ENCODE measurements at places on chromosomes 5 and 9.
A peak's percentile ranks its signal among the peaks of the same experiment; 100 is the strongest.

GRCh38 chr5:81254886-81255559 lies 21.9 kb downstream of the CKMT2 start:
- no peak for DNase-seq

- no peak for DNase-seq
These were observed 514.1 kb upstream of the MEF2C start for GRCh38 chr5:89397096-89397495.

DNA sequence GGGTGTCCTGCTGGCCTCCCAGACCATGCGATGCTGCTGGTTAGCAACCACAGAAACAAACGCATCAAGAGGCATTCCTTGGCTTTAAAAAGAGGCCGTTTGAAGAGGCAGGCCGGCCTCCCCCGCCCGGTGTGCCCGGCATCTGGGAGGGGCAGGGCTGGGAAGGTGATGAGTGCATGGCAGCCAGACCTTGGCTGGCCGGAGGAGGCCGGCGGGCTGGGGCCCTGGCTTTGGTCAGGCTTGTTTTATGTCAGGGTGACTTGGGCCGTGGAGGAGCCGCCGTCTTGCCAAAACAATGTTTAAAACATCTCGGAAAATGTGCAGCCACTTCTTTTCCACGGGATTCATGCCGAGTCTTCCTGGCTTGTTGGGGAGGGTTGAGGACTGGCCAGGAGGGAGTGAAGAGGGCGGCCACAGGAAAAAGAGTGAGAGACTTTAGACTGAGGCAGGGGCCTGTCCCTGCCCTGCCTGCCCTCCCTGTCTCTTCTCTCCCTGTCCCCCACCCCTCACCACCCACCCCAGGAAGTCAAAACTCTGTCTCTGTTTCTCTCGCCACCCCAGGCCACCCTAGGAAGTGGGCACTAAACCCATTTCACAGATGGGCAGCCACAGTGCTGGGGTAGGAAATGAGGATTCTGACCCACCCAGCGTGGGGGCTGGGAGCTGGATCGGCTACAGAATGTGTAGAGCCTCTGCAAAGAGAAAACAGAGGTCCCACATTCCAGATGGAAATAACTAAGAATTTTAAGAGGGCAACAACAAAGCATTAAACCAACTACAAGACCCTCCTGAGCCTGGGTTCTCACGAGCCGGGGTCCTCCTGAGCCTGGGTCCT lies 143.0 kb downstream of the RXRA start:
- no peak for DNase-seq

- no peak for DNase-seq
These were observed 441.3 kb upstream of the PIK3R1 start for GRCh38 chr5:67774267-67774552.

GRCh38 chr5:102545175-102545574 lies 46.4 kb upstream of the SLCO6A1 start:
- no peak for DNase-seq

DNA sequence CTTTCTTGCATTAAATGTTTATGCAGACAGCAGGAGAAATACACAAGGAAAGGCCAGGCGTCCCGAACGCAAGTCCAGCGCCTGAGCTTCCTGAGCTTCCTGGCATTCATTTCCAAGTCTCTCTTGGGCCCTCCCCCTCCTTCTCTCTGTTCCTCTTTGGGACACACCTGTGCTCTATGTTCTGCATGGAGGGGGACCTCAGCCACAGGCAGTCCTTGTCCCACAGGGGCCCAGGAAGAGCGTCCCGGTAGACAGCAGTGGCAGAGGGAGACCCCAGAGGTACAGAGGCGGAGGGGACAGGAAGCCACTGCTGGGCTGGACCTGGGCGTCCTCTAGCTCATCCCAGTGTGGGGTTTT lies 221.3 kb downstream of the C9orf50 start:
- DNase-seq = no peak

DNA sequence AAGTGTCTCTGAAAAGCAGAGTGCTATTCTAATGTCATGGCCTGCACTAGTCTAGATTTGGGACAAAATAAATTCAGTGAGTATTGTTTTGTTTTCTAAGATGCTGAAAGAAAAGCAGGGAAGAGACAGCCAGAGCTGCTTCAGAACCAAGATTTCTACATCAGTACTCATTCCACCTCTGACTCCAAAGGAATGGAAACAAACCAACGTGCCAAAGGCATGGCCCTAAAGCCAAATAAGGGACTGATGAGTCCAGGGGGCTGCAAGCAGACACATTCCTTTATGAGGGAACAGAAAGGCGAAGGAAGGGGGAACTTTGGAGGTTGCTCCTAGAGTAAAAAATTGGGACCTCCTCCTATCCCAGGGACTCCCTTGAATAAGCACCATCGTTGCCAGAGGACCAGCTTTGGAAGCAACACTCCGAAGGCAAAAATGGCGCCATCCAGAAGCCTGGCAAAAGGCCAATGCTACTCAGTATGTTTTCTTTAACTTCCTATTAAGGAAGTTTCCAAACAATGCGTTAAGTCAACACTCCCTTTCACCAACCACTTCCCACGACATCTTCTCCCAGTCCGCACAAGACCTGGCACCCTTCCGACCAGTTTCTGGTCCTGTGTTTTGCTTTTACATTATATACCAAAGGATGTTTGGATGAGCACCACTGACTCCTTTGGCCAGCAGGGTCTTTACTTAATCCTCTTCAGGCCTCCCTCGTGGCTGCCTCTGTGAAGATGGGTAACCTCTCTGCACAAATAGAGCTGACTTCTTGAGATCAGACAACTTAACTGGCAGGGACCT lies 31.6 kb downstream of the ADAM19 start:
- no peak for DNase-seq

DNA sequence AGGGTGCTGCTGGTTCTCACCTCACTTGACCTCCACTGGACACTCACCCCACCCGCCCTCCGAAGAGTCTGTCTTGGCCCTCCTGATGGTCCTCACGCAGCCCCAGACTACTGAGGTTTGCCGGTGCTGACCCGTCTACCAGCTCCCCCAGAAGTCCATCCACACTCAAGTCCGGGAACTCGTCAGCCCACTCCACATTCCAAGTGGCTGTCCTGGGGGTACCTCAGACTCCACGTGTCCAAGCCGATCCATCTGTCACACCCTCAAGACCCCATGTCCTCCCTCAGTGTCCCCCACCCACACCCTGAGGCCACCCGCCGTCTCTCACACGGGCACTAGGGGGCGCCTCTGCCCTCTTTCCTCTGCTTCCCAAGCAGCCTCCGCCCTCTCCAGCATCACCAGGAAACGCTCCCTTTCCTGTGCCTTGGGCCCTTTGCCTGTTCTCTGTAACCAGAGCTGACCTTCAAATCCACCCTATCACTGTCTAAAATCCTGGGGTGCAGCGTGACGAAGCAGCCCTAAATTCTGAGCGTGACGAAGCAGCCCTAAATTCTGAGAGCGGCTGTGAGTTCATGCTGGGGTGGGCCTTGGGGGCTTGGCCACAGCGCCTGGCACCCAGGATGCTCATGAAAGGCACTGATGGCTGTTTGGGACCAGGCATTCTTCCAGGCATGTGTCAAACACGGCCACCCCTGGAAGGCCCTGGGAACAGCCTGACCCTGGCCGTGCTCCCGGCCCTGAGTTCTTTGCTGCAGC lies 95.7 kb downstream of the KCNT1 start:
- DNase-seq = no peak

DNA sequence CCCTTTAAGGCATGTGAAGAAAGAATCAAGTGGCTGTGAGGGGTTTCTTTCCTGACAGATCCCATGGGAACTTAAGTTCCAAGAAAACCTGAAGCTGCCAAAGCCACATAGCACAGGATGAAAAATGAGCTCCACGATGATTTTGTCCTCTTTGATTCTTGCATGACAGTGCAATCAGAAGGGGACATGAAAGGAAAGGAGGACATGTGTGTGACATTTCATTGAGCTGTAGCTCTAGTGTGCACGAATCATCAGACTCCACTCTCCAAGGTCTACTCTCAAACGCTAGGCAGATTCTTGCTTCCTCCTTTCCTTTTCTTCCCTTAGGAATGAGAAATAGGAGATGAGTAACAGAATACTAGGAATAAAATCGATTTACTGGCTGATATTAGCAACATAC lies 142.0 kb downstream of the ZNF608 start:
- DNase-seq = no peak

- peak; percentile 43 for DNase-seq
These were observed 31.7 kb upstream of the CDKN2B start for GRCh38 chr9:22040760-22041159.

DNA sequence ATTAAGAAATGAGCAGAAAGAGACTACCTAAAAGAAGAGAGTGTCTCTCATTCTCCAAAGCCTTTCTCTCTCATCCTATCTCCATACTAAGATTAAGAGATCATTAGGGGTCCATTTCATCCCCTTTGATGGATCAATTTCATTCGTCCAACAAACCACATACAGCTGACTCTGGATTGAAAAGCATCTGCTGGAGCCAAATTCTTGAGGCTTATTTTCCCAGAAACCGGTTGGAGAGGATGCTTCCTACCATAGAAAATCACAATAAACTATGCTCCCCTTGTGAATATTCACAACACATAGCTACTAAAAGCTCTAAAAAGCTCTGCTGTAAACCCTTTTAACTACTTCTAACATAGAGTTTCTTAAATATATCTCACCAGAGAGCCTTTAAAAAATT lies 755.0 kb upstream of the ZNF608 start:
- no peak for DNase-seq

- no peak for DNase-seq
These were observed 4.3 kb downstream of the BBLN start for GRCh38 chr9:128164307-128164885.

DNA sequence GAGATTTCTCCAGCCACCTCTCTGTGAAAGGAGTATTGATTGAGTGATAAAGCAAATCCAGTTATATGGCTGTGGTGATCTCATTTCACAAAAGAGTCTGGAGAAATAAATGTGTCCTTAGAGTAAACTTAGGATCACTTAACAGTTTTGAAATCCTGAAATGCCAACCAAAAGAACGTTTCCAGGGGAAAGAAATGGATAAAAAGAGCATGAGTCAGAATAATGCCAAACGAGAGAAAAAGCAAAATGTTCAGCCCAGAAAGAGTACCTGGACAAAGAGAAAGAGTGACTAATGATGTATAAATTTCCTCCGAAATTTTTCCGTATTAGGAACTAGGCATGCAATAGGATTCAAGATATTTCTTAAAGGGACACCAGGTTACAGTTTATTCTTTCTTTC lies 463.1 kb upstream of the CDH10 start:
- no peak for DNase-seq

GRCh38 chr9:15386465-15386864 lies 36.2 kb upstream of the SNAPC3 start:
- no peak for DNase-seq

DNA sequence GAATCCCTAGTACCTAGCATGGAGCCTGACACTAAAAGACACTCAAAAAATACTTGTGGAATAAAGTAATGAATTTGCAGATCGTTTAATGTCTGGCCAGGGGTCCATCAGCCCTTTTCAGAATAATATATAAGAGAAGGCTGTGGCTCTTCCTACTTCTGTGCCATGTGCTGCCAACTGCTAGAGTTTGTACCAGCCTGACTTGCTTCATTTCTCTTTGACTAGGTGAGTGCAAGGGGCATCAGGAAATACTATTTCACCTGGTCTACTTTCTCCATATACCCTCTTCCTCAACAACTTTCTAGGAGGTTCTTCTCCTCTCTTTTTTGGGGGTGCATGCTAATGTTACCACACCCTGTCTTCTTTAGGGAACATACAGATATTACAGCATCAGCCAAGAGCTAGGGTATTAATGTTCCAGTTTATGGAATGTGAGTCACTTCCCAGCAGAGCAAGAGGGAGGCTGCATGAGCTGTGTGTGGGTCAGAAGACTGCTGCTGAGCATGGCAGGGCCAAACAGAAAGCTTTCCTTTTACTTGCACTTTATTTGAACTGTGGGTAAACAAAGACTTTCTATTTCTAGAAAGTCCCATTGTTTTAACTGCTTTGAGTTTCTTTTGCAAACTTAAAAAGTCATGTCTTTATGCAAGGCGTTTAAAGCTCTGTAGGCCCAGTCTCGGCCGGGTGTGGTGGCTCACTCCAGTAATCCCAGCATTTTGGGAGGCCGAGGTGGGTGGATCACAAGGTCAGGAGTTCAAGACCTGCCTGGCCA lies 158.9 kb downstream of the ADAMTSL1 start:
- DNase-seq = no peak

GRCh38 chr5:2169430-2169808 lies 286.7 kb upstream of the IRX4 start:
- DNase-seq = no peak

DNA sequence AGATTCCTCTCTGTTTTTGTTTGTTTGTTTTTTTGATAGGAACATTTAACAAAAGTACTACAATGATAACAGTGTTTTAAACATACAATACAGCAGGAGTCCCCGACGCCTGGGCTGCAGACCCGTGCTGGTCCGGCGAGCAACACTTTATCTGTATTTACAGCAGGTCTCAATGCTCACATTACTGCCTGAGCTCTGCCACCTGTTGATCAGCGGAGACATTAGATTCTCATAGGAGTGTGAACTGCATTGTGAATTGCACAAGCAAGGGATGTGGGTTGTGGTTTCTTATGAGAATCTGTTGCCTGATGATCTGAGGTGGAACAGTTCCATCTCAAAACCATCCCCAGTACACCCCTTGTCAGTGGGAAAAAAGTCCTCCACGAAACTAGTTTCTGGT lies 1068.5 kb upstream of the CDH10 start:
- DNase-seq = no peak

DNA sequence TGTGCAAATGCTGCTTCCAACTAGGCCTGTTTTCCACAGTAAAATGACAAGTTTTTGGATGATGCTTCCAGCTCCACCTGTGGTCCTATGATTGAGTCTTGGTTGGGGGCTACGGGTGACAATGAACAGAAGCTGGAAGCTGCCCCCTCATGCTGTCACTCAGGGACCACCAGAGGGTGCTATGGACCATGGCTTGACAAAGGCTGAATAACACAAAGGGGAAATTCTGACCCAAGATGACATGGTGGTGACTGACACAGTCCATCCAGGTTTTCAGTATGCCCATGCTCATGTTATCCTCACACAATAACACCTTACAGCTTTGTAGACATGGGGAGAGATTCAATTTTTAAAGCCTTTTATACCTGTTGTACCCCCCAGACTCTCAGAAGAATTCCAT lies 23.9 kb upstream of the SAP30L start:
- DNase-seq = no peak

GRCh38 chr9:68955330-68955729 lies 58.6 kb downstream of the PRKACG start:
- DNase-seq = no peak

DNA sequence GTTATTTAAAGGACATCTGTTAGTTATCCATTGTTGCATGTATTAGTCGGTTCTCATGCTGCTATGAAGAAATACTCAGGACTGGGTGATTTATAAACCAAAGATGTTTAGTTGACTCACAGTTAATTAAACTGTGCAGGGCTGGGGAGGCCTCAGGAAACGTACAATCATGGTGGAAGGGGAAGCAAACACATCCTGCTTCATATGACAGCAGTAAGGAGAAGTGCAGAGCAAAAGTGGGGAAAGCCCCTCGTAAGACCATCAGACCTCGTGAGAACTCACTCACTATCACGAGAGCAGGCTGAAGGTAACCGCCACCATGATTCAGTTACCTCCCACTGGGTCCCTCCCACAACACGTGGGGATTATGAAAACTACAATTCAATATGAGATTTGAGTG lies 2064.1 kb downstream of the MAT2B start:
- DNase-seq = no peak

GRCh38 chr9:107737987-107738743 lies 248.6 kb upstream of the KLF4 start:
- no peak for DNase-seq
